ENCODE measurements at places on chromosomes 2 and 18.

DNA sequence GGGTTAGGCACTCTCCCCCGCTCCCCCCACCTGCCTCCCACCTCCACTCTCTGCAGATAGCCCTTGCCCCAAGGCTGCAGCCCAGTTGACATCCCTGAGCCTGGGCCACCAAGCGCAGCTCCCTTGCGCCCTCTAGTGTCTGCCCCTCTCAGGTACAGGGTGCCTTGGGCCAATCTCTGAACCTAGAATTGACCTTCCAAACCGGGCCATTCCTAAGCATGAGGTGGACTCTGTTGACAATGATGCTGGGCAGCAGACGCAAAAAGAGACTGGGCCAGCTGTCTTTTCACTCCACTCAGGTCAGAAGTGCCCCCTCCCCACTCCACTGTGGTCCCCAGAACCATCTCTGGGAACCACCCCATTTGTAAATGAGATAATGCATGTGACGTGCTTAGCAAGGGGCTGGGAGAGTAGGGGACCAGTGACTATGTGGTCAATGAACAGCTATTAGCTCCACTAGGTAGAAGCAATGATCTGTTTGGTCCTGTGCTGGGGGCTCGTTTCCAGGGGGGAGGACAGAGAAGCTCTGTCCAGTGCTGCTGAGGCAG, 43.3 kb upstream of the PLB1 start:
- no peak for DNase-seq

GRCh38 chr2:188114014-188114413, 177.7 kb upstream of the GULP1 start:
- no peak for DNase-seq

GRCh38 chr2:234825616-234826015, 126.2 kb upstream of the SH3BP4 start:
- no peak for DNase-seq

- DNase-seq: no peak
Observed at GRCh38 chr2:129764376-129765325, 214.8 kb upstream of the RAB6C start.

GRCh38 chr2:101356521-101356920, 30.8 kb downstream of the CREG2 start:
- no peak for DNase-seq

Measured in esophagus squamous epithelium (tissue), 5 donors.